Neural crest cell (in vitro differentiated cells): ENCODE measurements at places on chromosomes 13 and 19. TPM values are rescaled to one million over a fixed set of nuclear protein-coding genes. Genes with fewer than 3 reads are reported as not detected.

- DNase-seq = no peak
Observed at GRCh38 chr13:42686165-42686564, 95.2 kb upstream of the FAM216B start.

DNA sequence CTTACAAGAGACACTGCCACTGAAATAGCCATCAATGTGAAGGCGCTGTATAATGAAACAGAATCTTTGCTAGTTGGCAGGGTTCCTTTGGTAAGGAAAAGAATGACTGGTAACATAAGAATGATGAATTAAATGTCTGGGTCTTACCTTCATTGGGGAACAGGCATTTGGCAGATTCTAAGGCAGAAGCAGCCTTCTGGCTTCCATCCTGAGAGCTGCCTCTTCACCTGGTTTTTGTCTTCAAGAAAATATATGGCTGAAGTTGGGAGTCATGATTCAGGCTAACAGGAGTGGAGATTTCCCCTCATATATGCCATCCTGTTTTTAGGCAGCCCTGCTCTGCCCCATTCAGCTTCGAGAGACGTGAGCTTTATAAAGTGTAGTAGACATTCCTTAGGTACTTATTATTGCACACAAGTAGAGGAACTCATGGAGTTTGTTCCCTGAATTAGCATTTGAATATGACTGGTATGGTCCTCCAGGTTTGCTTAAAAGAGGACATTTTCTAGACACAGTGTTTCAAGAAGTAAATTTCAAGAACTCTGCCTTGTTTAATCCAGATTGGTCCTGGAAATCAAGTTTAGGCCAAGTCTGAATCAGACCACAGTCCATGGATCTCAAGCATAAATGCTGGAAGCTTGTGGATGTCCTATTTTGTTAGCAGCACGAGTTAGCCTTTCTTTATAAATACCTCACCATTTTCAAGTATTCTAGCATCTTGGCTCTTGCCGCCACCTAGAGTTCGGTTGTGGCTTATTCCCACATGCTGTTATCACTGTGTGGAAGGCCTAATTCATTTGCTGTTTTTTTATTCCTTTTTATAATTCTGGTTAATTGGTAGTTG, 56.2 kb upstream of the AKAP11 start:
- peak; percentile 28 for DNase-seq

Gene MCEMP1
- not detected in 2 replicates for total RNA-seq

DNA sequence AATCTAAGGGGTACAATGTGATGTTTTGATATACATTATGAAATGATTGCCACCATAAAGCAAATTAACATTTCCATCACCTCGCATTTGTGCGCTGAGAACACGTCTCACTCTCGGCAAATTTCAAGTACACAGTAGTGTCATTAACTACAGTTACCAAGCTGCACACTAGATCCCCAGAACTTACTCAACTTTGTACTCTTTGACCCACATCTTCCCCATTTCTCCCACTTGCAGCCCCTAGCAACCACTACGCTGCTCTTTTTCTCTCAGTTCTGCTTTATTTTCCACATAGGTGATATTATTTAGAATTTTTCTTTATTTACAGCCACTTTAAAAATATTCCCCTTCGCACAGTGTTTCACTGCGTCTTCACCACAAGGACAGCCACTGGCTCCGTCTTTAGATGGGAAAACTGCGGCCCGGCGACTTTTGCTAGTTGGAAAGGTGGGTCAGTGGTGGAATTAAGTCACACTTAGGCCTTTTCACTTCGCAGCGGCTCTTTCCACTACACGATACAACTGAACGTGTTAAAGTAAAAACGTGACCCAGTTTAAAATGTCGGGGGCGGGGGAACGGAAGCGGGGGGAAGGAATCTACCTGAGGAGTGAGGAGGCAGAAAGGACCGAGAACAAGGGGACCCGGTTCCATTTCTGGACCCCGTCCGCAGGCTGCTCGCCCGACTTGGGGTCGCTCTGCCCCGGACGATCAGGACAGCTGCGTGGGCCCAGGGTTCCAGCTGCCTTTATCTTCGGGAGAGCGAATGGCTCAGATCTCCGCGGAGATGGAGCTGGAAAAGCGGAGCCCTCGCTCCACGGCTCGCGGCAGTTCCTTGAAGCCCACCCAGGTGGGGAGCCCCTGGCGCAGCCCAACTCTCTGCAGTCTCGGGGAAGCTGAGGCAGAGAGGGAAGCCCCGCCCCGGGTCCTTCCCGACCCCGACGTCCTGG, 486.1 kb downstream of the UQCRFS1 start:
- DNase-seq = no peak
